ENCODE measurements at places on chromosomes 1 and 21. TPM values are rescaled to one million over a fixed set of nuclear protein-coding genes. Genes with fewer than 3 reads are reported as not detected.
A peak's percentile ranks its signal among the peaks of the same experiment; 100 is the strongest.

The APCS gene
- total RNA-seq: not detected

The C1orf210 gene
- total RNA-seq: not detected

The FNDC10 gene
- 0.48 TPM for total RNA-seq

The CFHR4 gene
- not detected for total RNA-seq

The LAX1 gene
- 2.7 TPM for total RNA-seq

The S100A3 gene
- total RNA-seq: 2.6 TPM

The RAD54L gene
- 4.9 TPM for total RNA-seq

- no peak for DNase-seq
- no peaks in the 10 kb centered on the region for H3K27me3 ChIP-seq
- no peaks in the 10 kb centered on the region for H3K36me3 ChIP-seq
- H3K4me3 ChIP-seq: no peak overlapping the region
These were observed 27.1 kb downstream of the DHCR24 start for GRCh38 chr1:54859700-54860391.

GRCh38 chr21:39215078-39215477 lies 31.8 kb upstream of the PSMG1 start:
- H3K4me1 ChIP-seq: no peaks in the 10 kb centered on the region
- no peak overlapping the region for H3K4me3 ChIP-seq
- H3K36me3 ChIP-seq: no peaks in the 10 kb centered on the region

DNA sequence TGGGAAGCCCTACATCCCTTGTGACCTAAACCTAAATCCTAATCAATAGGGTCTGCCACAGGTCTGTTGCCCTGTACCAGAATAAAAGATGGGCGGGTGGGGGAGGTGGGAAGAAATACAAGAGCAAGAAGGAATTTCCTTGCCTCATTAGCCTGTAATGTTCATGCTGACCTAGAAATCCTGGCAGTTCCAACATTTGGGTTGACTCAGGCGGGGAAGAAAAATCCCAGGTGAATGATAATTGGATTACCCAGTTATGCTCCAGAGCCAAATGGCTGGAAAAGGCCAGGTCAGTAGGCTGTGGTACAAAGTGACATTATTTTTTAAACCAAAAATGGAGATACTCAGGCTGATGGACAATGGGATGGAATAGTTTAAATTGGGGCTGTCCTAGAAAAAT lies 27.3 kb upstream of the A3GALT2 start:
- no peaks in the 10 kb centered on the region for H3K4me1 ChIP-seq
- H3K27me3 ChIP-seq: no peaks in the 10 kb centered on the region
- H3K36me3 ChIP-seq: no peaks in the 10 kb centered on the region
- peak overlapping the region; percentile 94 for H3K4me3 ChIP-seq

DNA sequence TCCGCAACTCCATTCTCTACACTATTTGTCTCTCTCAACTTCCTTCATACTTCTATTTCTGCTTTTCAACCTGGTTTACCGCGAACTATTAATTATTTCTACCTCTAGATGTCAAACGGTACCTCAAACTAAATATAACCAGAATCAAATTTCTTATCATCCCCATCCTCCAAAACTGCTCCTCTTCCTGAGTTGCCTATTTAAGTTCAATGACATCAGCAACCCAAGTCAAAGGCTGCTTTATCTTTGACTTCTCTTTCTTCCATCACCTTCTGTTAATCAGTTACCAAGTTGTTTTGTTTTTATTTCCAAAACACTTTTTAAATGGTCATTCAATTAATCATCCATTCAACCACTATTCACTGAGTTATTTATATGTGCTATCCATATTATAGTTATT lies 171.9 kb downstream of the COL24A1 start:
- H3K27ac ChIP-seq: no peak overlapping the region
- DNase-seq: no peak
- no peaks in the 10 kb centered on the region for H3K27me3 ChIP-seq
- no peaks in the 10 kb centered on the region for H3K36me3 ChIP-seq
- H3K4me3 ChIP-seq: no peak overlapping the region

GRCh38 chr1:115593365-115594259 lies 48.2 kb upstream of the VANGL1 start:
- no peaks in the 10 kb centered on the region for H3K36me3 ChIP-seq
- H3K27me3 ChIP-seq: no peaks in the 10 kb centered on the region
- H3K27ac ChIP-seq: no peak overlapping the region
- H3K4me3 ChIP-seq: no peak overlapping the region
- no peak for DNase-seq

DNA sequence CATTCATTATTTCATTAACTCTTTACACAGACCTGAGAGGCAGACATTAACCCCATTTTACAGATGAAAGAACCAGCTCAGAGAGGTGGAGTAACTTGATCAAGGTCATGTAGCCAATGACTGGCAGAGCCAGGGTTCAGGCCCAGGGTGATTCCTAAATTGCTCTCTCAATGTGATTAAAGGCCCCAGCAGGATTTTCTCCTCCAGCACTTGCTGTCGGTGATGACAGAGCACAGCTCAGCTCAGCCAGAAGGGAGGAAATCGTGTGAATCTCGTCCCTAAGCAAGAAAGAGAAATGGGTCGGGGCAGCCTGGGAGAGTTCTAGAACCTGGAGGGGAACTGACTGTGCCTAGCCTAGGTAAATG lies 19.5 kb upstream of the RNF19B start:
- peaks cover 4% of the 10 kb centered on the region for H3K4me1 ChIP-seq
- no peak overlapping the region for H3K27ac ChIP-seq
- H3K4me3 ChIP-seq: no peak overlapping the region
- no peaks in the 10 kb centered on the region for H3K36me3 ChIP-seq
- no peak for DNase-seq
- no peaks in the 10 kb centered on the region for H3K27me3 ChIP-seq

DNA sequence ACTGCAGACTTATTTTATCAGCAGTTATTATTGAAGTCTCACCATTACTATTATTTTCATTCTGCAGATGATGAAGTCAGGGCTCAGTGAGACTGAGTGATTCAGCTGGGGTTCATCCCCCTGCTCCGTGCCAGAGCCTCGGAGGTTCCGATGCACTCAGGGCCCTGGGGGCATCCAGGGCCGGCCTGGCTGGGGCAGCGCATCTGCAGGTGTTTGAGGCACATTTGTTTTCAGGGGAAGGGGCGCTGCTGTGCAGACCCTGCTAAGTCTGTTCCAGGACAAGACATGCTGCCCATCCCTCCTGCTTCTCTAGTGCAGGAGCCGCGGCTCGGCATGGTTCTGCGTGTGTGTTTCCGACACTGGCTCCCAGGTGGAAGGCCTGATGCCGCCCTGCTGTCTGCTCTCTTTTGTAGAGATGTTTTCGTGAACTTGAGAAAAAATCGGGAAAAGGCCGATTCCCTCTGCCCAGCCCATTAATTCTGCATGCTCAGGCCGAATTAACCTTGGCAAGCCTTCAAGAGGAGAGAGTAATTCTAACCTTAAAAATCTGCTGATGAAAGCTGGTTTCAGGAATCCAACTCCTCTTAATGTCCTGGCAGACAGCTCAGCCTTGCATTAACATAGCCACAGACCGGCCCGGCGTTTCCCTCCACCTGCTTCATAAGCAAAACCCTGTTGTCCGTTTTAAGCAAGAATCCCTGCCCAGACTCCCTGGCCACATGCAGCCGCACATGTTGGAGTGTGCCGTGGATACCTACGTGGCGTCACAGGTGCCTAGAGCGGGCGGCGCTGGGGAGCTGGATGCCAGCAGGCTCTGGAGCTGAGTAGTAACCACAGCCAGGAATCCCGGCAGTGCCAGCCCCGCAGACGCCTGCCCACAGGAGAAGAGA lies 316.0 kb upstream of the VAMP3 start:
- no peaks in the 10 kb centered on the region for H3K36me3 ChIP-seq
- DNase-seq: peak; percentile 62
- H3K27ac ChIP-seq: no peak overlapping the region
- H3K4me1 ChIP-seq: no peaks in the 10 kb centered on the region

GRCh38 chr1:34379911-34380310 lies 203.2 kb downstream of the C1orf94 start:
- peaks cover 29% of the 10 kb centered on the region for H3K27me3 ChIP-seq
- no peaks in the 10 kb centered on the region for H3K36me3 ChIP-seq
- H3K27ac ChIP-seq: no peak overlapping the region
- DNase-seq: no peak

DNA sequence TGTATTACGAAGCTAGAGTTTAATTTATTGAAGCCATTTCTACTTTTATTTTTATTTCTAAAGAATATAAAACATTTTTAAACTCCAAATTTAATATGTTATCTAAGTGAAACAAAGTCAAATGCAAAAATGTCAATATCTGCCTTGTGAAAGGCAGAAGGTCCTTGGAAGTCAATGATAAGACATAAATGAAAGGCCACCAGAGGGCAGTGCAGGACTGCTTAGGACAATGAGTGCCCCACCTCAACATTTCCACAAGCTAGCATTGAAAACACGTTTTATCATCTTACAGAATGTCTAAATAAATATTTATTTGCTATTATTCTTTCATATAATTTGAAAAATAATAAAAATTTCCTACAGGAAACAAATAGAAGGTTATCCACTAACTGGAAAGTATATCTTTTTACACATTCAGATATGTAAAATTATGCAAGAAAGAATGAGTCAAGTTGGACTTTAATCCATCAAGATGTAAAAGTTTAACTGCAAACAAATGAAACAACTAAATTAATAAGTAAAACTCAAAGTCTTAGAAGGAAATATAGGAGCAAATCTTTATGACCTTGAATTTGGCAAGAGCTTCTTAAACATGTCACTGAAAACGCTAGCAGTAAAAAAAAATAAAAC lies 140.1 kb upstream of the FMN2 start:
- H3K4me3 ChIP-seq: no peak overlapping the region
- no peaks in the 10 kb centered on the region for H3K36me3 ChIP-seq
- DNase-seq: no peak
- H3K4me1 ChIP-seq: no peaks in the 10 kb centered on the region

DNA sequence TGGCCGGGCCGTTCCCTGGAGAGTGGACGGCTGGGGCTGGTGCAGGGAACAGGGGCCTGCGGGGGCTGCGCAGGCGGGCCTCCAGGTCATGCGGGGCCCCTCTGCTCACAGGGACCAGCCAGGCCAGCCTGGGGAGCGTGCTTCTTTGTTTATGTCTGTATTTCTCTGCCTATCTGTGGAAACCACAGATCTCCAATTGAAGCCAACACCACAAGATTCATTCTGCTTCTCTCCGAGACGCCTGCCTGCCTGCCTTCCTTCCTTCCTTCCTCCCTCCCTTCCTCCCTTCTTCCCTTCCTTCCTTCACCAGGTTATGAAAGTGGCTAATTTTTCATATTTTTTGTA lies 39.9 kb upstream of the HMGN1 start:
- no peak for DNase-seq
- H3K36me3 ChIP-seq: no peaks in the 10 kb centered on the region
- H3K27me3 ChIP-seq: no peaks in the 10 kb centered on the region
- H3K4me3 ChIP-seq: peak overlapping the region; percentile 65
- no peaks in the 10 kb centered on the region for H3K4me1 ChIP-seq

DNA sequence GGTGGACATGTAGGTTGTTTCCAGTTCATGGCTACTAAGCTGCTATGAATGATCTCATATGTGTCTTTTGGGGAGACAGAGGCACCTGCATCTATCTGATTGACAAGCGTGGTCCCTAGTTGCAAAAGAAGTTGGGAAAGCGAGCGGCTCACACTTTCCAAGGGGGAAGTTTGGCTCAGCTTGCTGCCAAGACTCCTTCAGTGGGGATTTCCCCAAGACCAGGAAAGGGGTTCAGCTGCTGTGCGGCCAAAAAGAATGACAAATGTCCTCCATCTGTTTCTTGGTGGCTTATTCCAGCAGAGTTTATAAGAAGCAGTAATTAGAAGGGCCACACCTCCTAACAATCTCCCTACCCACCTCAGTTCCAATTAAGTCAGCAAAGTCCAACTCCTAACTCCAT lies 128.5 kb upstream of the GALNT2 start:
- H3K27ac ChIP-seq: no peak overlapping the region
- no peaks in the 10 kb centered on the region for H3K27me3 ChIP-seq
- no peak for DNase-seq
- no peaks in the 10 kb centered on the region for H3K36me3 ChIP-seq
